ENCODE measurements at places on chromosomes 13 and 19.

GRCh38 chr19:28394725-28395124, 818.2 kb downstream of the UQCRFS1 start:
- no peak for DNase-seq

- DNase-seq, result no peak
These were observed 48.1 kb downstream of the IRS2 start for GRCh38 chr13:109738298-109738746.

DNA sequence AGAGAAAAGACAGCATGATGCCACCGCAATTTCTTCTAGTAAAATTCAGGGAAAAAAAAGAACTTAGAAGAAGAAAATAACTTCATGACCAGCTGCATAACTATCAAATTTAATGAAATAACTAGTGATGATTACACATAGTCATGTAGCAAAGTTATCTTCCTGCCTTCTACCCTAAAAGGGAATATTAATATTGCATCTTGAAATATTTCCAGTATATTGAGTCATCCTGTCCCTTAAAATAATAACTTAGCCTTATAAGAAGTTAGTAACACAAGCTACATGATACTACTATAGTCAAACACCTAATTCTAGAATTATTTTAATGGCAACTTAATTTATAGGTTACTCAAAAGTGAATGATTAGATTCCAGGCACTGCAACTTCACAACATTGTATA, 289.2 kb downstream of the KLF12 start:
- no peak for DNase-seq

DNA sequence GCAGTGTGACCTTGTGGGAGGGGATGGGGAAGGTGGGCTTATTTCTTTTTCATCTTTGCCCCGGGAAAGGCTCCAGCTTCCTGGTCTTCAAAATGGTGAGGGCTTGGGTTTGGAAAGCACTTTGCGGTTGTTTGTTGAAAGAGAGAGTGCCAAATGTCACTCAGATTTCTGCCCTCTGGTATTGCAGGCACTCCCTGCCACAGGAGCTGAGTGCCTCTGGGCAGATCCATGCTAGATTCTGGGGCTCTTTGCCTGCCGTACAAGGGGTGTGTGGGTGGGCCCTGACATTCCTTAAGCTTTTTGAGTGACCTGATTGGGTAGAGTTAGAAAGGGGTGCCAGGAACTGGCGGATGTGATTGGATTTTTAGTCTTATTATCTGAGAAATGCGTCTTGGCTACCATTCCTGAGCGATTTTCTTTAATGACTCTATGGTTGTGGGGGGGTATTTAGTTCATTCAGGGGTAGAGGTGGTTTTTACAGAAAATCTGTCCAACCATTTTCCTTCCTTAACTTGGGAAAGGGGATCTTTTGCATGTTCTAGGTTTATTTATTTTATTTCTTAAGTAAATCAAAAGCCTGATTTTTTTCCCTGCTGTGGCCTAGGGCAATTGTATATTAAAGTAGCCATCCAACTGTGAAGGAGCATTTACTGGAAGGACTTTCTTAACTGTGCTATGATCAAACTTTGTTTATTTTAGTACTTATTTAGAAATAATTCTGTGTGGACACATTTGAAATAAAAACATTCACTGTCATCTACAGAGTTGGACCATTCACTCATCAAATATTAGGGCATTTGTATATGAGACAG, 3.2 kb downstream of the ARHGAP35 start:
- peak; percentile 73 for DNase-seq

GRCh38 chr19:2014731-2015607, 545 bp downstream of the BTBD2 start:
- no peak for DNase-seq

GRCh38 chr13:94673851-94674250, 38.5 kb downstream of the SOX21 start:
- DNase-seq, result no peak

GRCh38 chr19:30719999-30720345, 347.8 kb downstream of the ZNF536 start:
- DNase-seq, result peak; percentile 3

- no peak for DNase-seq
These were observed 5.0 kb downstream of the SGTA start for GRCh38 chr19:2777952-2778683.

GRCh38 chr13:90719461-90719860, 628.0 kb upstream of the MIR17HG start:
- no peak for DNase-seq

DNA sequence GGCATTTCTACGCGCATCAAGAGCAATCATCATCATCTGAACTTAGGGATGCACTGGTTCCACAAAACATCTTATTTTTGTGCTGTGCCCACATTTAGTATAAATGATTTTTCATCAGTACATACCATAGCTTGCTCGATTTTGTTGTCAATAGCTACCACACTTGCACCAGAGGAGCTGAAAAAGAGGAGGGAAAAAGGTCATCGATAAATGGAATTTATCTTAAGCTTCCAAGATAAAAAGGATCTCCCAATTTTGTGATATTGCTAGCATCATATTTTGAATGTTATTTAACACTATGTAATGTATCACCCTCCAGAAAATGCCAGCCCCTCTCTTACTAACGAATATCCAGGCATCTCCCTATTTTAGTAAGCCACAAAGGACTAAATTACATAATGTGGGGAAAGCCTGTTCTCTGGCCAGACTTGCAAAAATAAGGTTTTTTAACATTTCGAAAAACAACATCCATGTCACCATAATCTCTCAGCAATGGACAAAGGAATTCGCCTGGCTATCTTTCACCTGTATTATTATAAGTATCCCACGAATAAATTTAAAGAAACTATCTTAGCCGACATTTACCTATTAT, 62.4 kb downstream of the SERP2 start:
- DNase-seq, result no peak

- no peak for DNase-seq
These were observed 107.8 kb downstream of the FOXO1 start for GRCh38 chr13:40558656-40559055.

DNA sequence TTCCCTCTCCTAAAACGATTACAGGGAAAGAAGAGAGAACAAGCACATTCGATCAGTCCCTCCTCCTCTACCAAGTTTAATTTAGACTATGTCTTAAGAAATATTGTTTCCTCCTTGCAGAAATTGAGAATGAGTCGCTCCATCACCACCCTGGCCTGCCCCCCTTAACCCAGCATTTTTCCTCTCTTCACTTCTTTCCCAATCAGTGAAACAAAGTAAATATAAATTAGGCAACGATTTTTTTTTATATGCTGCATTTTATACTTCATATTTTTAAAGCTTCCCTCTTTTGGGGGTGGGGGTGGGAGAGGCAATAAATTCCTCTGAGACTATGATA, 300.0 kb downstream of the SPRY2 start:
- DNase-seq, result no peak

DNA sequence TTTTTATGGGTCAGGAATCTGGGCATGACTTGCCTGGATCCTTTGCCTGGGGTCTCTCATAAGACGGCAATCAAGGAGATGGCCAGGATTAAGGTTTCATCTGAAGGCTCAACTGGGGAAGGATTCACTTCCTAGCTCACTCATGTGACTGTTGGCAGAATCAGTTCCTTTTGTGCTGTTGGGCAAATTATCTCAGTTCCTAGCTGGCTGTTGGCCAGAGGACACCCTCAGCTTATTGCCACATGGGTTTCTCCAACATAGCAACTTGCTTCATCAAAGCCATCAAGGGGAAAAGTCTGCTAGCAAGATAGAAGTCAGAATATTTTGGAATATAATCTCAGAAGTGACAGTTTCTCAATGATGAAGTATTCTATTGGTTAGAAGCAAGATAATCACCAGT, 12.2 kb upstream of the EVI5L start:
- no peak for DNase-seq

- no peak for DNase-seq
These were observed 133.8 kb downstream of the PDS5B start for GRCh38 chr13:32720026-32720425.

GRCh38 chr13:85298387-85298924, 500.8 kb downstream of the SLITRK6 start:
- DNase-seq, result no peak

DNA sequence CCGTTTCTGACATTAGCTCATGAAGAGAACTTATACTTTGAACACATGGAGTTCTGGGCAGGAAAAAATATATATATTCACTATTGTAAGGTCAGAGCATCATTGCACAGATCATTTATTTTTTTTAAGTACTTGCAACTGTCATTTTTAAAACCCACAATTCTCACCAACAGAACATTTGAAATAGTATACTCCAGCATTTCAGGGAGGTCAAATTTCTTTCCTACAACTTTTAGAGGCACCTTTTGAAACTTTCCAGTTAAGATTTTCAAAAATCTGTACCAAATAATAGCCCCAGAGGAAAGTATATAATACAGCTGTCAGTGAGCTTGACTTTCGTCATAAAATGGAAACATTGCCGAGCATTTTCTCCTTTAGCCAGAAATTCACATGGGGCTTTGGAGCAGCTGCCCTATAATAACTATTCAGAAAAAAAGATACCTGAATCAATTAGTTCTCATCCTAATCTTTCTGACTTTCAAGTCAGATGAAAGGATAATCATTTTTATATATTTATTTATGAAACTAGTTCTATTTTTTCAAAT, 10.9 kb downstream of the KCTD12 start:
- DNase-seq, result no peak

GRCh38 chr19:42628411-42629140, 33.9 kb upstream of the CEACAM8 start:
- no peak for DNase-seq

- no peak for DNase-seq
These were observed 151.6 kb downstream of the ZIC5 start for GRCh38 chr13:99819967-99820366.

DNA sequence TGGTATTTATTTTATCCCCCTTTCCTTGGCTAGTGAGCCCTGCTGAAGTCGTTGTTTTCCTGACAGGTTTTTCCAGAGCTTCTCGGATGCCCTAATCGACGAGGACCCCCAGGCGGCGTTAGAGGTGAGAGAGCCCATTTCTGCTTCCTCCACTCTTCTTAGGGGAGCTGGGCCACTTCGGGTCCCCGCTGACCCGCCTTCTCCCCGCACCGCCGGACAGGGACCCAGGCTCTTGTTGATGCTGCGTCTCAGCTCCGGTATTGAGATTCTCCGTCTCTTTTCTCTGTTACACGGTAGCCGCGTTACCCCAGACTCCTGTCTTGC, 306 bp downstream of the SUGT1 start:
- no peak for DNase-seq

- no peak for DNase-seq
These were observed at the start of gene SIGLEC12 for GRCh38 chr19:51501594-51502263. TSS of gene SIGLEC12 (minus strand) at chr19:51501800. CDS start at chr19:51501733, 67 bp downstream.

- DNase-seq, result peak; percentile 3
These were observed 618 bp downstream of the HAUS8 start for GRCh38 chr19:17074634-17075034.

- no peak for DNase-seq
These were observed 7.4 kb upstream of the TPP2 start for GRCh38 chr13:102589301-102589822.

DNA sequence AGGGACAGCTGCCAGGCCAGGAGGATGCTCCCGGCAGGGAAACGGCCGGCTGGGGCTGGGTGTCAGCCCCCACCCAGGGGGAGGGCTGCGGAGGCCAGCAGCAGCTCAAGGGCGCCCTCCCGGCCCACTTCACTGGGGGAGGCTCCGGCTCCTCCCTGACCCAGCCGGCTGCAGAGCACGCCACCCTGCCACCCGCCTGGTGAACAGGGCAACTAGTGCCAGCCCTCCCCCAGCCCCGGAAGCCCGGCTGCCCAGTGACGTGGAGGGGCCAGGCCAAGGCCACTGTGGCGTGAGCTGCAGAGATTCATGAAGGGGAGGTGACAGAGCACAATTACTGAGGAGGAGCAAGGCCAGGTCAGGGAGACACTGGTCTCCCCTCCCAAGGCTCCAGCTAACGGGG, 14.7 kb downstream of the REXO1 start:
- no peak for DNase-seq

DNA sequence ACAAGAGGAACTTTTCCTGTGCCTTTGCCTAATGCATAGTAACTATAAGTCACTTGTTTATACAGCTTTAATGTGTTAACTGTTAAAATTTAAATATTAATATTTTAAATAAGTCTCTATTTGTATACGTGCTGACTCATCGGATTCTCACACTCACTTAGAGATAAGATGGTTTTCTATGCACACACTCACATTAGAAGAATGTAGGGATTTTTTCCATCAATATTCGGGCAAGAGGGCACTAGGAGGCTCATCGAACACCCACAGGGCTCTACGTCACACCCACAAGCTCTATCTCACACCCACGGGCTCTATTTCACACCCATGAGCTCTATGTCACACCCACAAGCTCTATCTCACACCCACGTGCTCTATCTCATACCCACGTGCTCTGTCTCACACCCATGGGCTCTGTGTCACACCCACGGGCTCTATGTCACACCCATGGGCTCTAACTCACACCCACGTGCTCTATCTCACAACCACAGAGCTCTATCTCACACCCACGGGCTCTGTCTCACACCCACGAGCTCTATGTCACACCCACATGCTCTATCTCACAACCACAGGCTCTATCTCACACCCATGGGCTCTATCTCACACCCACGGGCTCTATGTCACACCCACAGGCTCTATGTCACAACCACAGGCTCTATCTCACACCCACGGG, 73.4 kb downstream of the COL4A2 start:
- DNase-seq, result peak; percentile 1

GRCh38 chr13:29718694-29719093, 123.2 kb upstream of the SLC7A1 start:
- no peak for DNase-seq

DNA sequence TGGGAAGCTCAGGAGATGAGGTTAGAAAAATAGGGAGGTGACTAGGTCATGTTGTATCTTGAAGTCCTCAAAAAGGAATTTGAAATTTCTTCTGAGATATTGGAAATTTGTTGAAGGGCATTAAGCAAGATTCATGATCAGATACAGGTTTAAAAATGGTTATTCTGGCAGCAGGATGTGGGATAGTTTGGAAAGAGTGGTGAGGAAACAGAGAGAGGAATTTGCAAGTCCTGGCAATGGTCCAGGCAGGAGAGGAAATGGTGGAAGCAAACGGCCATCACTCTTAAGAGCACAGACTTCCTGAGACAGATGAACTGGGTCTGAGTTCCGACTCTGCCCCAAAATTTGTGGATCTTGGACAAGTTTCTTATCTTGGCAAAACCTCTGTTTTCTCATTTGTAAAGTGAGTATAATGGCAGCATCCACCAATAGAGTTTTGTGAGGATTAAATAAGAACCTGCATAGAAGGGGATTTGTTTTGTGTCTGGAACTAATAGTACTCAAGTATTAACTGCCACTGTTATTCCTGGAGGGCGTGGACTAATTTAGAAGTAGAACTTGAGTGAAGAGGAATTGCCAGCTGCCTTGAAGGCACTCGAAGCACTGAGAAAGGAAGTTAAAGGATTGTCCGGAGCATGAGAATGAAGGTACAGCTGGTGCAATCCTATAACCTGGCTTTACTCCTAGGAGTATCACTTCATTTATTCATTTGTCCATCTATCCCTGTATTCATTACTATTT, 99.6 kb downstream of the CCNA1 start:
- DNase-seq, result no peak

- DNase-seq, result no peak
These were observed 886 bp downstream of the MFSD12 start for GRCh38 chr19:3556423-3556977.

DNA sequence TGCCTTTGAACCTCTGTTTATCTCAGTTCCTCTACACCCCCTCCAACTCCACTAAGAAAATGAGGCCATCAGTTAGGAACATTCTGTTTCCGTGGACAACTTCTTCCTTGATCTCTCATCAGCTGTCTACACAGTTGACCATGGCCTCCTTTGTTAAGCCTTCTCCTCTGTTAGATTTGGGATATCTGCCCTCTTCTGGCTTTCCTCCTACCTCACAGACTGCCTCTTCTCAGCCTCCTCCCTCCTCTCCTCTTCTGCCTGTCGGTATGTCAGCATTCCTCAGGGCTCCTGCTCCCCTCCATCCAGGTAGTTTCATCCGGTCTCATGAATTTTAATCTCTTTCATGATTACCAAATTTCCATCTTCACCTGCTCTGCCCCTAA, 454.9 kb downstream of the FOXO1 start:
- DNase-seq, result no peak
